CD14-positive monocyte (primary cell): ENCODE measurements at places on chromosomes 16 and 17. TPM values are rescaled to one million over a fixed set of nuclear protein-coding genes. Genes with fewer than 3 reads are reported as not detected.

GRCh38 chr17:41959336-41960095, 7.1 kb upstream of the CNP start:
- DNase-seq: no peak

DNA sequence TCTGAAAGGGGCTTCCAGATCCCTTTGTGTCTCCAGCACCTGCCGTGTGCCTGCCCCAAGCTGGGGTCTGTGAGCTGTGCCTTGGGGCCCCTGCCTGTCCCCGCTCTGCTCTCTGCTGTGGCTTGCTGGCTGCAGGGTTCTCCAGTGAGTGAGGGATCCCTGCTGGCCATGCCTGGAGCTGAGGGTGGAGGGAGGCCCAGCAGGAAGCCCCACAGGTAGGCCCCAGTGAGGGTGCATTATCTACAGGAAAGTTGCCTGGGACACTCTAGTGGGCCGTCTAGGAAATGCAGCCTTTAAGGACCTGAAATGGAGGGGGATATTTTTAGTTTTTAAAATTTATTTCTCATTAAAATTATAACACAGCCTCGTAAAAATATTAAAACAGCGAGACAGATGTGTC, 50.9 kb downstream of the JPH3 start:
- no peak for DNase-seq

DNA sequence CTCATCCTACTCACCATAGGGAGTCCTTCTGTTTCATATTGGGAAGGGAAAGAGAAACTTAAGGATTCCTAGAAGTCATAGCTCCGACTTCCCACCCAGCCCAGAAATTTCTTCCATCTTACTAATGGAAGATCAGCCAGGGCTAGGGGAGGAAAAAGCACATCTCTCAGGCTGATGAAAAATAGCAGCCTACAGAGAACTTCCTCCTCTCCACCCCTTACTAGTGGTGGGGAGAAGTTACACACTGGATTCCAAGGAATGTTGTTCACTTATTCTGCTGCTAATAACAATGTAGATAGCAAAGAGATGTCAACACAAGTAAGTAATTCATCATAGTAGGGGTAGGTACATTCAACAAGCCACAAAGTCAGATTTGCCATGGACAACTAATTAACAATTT, 94.4 kb downstream of the SPACA3 start:
- DNase-seq: no peak

The KRTAP2-1 gene
- not detected in 2 replicates for polyA plus RNA-seq
